ENCODE measurements at places on chromosomes 3 and 15. TPM values are rescaled to one million over a fixed set of nuclear protein-coding genes. Genes with fewer than 3 reads are reported as not detected.

DNA sequence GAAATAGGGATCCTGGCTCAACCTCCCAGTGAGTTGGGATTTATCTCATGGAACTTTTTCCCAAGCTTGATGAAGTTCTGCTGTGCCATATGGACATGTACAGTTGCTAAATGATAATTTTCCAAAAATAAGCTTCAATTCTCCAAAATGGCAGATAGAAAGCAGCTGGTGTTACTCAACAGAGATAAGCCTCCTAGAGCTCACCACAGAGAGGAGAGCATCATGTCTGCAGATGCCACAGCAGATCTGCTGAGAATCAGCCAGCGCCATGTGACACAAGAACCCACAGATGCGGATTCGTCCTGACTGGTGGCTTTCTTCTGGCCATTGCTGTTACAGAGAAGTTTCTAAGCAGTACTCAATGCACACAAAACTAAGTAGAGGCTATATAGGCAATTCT lies 50.6 kb downstream of the AGTR1 start:
- DNase-seq: no peak

FETUB gene
- 0.16 TPM for polyA plus RNA-seq

GRCh38 chr3:179933080-179933479 lies 103.7 kb downstream of the PEX5L start:
- no peak for DNase-seq

TM2D3 gene
- polyA plus RNA-seq: 62.4 TPM

- DNase-seq: peak; percentile 35
These were observed 2.5 kb downstream of the RCCD1 start for GRCh38 chr15:90957031-90957790.

DNA sequence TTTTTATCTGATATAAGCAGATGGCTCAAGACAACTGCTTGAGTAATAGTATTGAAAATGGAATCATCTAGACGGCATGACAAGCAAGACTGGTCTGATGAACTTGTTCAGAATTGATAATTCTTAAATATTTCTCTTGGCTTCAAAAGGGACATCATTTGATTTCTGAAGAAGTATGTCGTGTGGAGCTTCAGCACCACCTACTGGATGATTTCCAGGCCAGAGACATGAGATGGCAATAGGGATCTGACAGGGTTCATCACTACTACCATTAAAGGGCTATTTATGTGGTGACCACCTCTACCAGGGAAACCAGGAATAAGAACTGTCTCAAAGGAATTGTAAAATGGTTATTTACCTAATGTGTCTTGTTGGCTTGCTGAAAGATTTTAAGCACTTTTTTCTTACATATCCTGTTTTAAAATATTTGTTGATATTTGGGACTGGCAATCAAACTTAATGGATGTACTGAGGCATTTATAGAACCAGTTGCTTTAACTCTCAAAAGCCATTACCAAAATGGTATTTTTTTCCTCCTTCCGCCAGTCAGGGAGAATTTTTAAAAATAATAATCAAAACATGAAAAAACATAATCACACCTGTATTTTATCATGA lies 99.5 kb upstream of the FAM98B start:
- peak; percentile 43 for DNase-seq

DNA sequence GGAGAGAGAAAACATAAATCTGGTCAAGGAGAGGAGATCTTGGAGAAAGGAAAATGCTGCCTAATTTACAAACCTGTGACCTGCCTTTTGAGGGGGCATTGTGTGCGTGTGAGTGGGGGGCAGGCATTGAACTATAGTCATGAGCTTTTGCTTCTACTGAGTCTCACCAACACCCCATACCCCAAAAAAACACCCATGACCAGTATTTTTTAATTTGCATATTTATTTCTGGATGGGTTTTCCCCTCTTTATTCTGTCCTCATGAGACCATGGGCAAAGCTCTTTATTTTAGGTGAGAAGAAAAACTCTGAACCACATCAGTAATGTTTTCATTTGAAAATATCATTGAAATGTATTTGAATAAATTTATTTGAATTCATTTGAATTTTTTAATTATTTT lies 20.6 kb downstream of the CD80 start:
- DNase-seq: no peak

CACNA1D gene
- 10.8 TPM for polyA plus RNA-seq

- no peak for DNase-seq
These were observed 51.2 kb downstream of the CFAP20DC start for GRCh38 chr3:58998476-58999117.

PGBD4 gene
- 2.6 TPM for polyA plus RNA-seq

SLC12A8 gene
- 8.4 TPM for polyA plus RNA-seq

- DNase-seq: no peak
These were observed 10.0 kb downstream of the ANKDD1A start for GRCh38 chr15:64921711-64922110.

FOXB1 gene
- 0.20 TPM for polyA plus RNA-seq

All from renal pelvis (tissue), 12 donors.